Activated CD4-positive, alpha-beta T cell treated with anti-CD3 and anti-CD28 coated beads for 36 hours (primary cell): ENCODE measurements at places on chromosomes 1 and 21.

DNA sequence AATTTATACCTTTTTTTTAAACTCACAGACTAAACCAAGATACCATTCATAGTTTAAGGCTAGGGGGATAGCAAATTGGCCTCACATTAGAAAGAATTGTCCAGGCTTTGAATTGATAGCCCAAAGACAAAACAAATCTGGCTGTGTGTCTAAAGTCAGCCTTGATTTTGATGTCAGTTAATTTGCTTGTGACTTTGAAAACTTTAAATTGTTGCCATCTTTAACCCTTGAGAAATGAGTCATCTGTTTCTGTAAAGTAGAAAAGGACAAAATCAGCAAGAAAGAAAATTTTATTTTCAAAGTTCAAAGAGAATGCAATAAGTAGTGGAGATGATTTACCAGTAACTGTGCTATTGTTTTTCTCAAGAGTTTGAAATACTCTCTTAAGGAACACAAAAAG is 184.5 kb downstream of the RGS7 start:
- DNase-seq = no peak

DNA sequence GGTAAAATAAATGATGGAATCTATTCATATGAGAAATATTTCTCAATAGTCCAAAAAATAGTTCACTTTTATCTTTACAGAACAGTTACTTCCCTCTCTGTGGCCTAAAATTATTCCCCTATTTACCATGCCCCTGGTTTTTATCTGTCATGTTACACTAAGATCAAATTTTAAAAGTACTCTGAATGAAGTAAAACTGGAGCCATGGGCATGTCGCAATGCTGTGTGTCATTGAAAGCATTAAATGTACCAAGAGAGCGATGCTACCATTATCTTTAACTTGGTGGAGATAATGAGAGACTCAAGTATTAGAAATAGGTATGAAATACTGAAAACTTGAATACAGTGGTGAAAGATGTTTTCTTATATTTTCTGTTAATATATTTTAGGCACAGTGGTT is 146.2 kb downstream of the KCNT2 start:
- no peak for DNase-seq

- no peak for DNase-seq
Measured at GRCh38 chr1:31571340-31572295, 4.7 kb upstream of the TINAGL1 start.

DNA sequence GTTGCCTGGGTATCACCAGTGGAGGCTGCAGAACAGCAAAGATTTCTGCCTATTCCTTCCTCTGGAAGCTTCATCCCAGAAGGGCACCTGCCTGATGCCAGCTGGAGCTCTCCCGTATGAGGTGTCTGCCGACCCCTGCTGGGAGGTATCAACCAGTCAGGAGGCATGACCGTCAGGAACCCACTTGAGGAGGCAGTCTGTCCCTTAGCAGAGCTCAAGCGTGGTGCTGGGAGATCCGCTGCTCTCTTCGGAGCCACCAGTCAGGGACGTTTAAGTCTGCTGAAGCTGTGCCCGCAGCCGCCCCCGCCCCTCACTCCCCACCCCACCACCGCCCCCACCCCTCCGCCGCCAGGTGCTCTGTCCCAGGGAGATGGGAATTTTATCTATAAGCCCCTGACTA is 23.1 kb upstream of the HFM1 start:
- DNase-seq = no peak

DNA sequence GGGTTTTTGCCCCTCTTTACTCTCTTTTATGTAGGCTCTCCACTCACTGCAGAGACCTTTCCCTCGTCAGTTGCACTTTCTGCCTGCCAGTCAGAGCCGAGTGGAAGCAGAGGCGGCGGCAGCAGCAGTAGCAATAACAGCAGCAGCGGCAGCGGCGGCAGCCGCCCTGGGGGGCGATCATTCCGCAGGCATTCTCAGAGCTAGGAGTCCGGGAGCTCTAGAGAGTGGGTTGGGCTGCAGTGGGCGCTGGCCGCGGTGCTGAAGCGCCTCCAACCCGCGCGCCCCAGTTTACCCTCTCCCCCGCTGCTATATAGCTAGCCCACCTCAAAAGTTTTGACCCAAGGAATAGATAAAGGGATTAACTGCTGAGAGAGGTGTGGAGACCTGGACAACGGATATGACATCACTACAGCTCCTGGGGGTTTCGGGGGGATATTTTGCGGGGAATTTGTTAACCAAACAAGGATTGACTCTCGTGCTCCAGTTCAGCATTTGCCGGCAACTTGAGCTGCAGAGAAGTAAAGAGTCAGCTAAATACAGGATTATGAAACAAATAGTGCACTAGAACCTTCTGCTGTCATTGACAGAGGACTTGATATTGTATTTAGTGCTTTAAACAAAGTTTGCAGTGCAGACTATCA is at the start of gene OLFM3:
Gene OLFM3 (minus strand): TSS at position 102 of the 641 bp plus-strand sequence.
- DNase-seq = peak; percentile 12

DNA sequence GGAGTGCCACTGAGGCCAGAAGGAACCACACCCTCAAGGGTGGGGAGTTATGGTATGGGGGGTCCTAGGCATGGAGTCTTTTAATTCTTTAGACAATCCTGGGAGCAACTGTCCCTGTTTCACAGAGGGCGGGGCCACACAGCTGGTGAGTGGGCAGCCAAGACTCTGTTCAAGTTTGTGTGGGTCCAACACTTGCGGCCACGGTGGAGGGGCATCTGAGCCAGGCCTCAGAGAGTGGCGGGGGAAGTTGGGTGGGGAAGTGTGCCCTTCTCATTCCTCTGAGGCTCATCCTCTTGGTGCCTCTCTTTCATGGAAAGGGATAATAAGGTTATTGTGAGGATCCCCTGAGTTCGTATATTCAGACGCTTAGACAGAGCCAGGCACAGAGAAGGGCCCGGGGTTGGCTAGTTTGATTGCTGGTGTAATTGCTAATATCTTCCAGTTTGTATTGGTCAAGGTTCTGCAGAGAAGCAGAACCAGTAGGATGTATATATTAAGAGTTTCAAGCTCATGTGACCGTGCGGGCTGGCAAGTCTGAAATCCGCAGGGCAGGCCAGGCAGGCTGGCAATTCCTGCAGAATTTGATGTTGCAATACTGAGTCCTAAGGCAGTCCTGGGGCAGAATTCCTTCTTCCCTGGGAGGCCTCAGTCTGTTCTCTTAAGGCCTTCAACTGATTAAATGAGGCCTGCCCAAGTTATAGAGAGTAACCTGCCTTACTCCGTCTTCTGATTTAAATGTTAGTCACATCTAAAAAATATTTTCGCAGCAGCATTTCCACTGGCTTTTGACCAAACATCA is 15.9 kb downstream of the PCSK9 start:
- no peak for DNase-seq

DNA sequence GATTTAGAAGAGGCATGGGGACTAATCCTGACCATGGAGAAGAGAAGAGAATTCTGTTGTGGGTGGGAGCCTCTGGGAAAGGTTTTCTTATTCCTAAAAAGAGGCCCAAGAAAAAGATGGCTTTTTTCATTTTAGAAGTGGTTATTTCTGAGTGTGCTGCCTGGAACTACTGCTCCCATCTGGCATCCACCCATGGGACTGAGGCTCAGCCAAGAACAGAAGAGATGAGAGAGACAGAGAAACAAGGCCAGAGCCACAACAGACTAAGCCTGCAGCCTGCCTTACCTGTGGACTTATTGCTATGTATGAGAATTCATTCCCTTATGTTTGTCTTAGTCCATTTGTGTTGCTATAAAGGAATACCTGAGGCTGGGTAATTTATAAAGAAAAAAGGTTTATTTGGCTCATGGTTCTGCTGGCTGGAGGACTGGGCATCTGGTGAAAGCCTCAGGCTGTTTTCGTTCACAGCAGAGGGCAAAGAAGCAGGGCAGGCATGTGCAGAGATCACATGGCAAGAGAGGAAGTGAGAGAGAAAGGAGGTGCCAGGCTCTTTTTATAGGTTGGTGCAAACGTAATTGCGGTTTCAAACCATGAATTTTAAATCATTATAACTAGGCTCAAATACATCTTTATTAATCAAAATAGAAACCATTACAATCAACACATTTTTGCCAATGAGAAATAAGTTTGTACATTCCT is 57.5 kb upstream of the PRDM2 start:
- DNase-seq = no peak

GRCh38 chr1:114455102-114455785 is 55.8 kb downstream of the TRIM33 start:
- no peak for DNase-seq

DNA sequence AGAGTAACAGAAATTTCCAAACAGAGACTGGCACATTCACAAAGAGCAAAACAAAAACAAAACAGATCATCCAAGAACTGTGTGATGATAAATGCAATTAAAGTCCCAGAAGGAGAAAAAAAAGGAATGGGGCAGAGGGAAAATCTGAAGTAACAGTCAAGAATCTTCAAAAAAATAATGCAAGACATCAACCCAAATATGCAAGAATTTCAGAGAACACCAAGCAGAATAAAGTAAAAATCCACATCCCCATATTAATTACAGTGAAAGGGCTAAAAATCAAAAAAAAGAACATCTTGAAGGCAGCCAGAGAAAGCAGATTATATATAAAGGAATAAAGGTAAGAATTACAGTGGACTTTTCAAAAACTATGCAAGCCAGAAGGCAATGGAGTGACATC is 67.1 kb downstream of the FOXJ3 start:
- DNase-seq = no peak

GRCh38 chr1:2206813-2207487 is 12.4 kb upstream of the FAAP20 start:
- no peak for DNase-seq

DNA sequence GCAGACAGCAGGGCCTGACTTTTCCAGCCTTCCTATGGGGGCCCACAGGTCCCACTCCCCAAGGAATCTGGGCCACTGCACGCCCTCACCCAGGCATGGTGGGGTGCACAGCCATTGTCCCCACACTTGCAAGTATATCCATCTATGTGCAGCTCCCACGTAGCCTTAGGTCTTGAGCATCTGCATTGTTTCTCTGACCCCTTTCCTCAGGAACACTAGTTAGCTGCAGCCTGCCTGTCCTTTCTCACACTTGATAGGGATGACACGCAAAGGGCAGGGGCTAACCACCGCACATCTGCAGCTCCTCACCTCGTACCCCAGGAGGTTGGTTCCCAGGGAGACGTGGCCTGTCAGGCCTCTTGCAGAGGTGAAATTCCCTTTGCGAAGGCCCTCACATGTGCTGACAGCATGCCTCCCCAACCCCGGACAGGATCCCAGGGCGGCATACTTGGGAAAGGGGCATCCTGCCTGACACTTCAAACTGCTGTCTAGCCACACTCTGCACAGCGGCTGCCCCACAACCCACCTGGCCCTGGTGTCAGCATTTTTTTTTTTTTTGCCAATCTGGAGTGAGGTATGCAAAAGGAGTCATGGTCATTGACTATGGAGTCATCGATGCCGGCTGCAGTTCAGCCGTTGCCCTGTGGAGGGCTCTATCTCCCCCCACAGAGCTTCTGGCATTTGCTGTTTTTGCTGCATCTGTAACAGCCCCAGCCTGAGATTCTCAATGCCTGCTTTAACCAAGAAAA is 5.0 kb downstream of the JMJD4 start:
- DNase-seq = peak; percentile 74

GRCh38 chr1:3480369-3480719 is 25.9 kb downstream of the ARHGEF16 start:
- no peak for DNase-seq

- DNase-seq = no peak
Measured at GRCh38 chr1:19458815-19459417, 26.4 kb downstream of the CAPZB start.

- peak; percentile 78 for DNase-seq
Measured at GRCh38 chr21:42424914-42425541, 21.3 kb downstream of the UBASH3A start.

DNA sequence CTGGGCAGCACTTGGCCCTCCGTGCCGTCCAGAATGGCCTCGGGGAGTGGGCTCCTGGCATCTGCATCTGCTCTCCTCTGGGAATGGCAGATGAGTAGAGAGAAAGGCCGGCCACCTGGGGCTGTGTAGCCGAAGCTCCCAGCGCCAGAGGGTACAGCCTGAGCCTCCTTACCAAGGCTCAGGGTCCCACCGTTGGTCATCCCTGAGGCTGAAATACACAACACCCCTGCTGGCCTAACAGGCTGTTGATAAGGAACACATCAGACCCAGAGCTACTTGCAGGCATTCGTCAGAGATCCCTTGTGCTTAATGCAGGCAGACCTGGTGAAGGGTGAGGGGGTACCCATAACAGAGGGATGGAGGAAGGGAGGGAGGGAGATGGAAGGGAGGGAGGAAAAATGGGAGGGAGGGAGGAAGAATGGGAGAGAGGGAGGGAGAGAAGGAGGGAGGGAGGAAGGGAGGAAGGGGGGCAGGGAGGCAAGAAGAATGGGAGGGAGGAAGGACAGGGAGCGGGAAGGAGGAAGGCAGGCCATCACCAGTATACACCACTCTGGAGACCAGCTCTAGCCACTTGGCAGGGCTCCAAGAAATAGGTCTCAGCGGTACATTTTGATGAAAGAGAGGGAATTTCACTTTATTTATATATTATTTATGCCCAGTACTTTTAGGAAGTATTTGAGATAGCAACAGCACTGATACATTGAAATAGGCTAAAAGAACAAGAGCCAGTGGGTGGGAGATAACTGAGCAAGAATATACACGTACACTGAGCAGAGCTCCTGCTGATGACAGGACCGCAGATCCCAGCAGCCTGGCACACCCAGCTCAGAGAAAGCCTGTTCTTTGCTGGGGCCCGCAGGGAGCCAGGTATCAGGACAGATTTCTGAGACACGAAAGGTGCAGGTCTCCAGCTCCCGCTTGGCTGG is 315.0 kb upstream of the VAMP3 start:
- DNase-seq = no peak

DNA sequence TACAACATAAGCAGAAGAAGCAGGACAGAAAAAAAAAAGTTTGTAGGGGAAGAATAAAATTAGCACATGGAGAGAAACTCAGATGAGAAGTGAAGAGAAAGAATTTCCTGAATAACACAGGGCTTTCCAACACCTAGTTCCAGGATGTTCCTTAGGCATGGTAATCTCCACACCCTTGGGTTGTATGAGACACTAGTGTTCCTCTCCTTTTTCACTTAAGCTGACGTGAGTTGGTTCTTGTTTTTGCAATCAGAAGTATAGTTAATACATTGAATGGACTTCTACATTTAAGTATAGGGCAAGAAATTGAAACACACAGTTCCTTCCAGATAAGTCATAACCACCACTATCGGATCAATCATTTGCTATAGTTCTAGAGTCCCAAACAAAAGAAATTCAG is 51.0 kb downstream of the LPAR3 start:
- DNase-seq = no peak

DNA sequence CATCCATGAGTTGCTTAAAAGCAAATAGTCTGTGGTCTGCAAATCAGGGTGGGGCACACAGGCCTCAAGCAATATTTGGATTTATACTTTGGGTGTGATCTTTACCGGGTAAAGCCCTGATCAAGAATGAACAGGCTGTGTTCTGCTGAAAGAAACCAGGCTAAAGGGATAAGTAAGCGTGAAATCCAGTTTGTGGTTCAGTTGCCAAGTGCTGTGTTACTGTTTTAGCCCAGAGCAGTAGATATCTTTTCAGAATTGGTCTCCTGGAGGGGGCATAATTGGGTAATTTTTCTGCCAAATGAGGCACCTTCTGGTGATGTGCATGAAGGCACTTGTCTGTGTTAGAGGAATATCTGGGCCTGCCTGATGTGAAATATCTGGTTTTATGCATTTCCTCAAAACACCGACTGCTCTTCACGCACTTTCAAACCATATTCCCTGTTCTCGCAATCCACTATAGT is 21.4 kb downstream of the AIM2 start:
- no peak for DNase-seq

- DNase-seq = no peak
Measured at GRCh38 chr1:216238844-216239243, 184.4 kb downstream of the USH2A start.

GRCh38 chr1:23867542-23867894 is 572 bp downstream of the FUCA1 start:
- no peak for DNase-seq
